ENCODE measurements at places on chromosomes 11 and 22.

- DNase-seq, result no peak
Measured at GRCh38 chr11:120925944-120926343, 98.0 kb upstream of the TBCEL start.

GRCh38 chr22:17119481-17120202 is 1.5 kb downstream of the TMEM121B start:
- peak; percentile 83 for DNase-seq

- no peak for DNase-seq
Measured at GRCh38 chr11:27381238-27381666, 18.2 kb upstream of the CCDC34 start.

DNA sequence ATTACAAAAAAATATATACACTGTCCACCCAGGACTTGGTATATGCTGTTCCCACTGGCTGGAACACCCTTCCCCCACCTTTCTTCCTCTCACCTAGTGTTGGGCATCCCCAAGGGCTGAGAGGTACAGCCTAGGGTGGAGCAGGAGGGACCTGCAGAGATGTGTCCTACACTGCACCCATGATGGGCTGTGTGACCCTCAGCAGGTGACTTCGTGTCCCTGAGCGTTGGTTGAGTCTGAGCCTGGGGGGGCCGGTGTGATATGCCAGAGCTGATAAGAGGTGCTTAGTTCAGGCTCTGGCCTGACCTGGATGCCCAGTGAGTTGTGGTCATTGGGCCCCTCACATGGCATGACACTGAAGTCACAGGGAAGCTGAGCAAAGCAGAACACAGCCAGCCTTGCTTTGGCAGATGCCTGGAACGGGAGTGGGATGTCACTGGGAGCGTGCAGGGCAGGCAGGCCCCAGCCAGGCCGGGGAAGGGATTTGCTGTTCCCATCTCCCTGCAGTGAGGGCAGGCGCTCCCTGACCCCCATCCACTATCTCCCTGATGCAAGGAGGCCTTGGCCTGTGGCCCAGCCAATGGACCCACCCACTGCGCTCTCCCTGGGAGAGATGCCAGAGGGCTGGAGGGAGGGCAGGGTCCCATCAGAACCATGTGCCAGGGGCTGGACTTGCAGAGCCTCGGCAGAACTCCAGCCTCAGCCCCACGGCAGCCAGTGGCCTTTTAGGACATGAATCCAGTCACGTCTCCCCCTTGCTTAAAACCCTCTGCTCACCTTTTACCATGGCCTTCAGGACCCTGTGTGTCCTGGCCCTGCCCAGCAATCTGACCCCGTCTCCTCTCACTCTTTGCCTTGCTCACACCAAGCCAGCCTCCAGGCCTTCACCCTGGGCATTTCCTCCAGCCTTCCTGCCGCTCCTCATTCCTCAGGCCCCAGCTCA is 138.9 kb downstream of the MN1 start:
- no peak for DNase-seq

All from suppressor macrophage (primary cell).